NCI-H2227 treated with DMSO at 0.1 percent for 48 hours (cell line): ENCODE measurements at places on chromosomes 13 and 19.

- no peak for DNase-seq
Measured at GRCh38 chr19:45613926-45614725, 12.1 kb upstream of the GPR4 start.

DNA sequence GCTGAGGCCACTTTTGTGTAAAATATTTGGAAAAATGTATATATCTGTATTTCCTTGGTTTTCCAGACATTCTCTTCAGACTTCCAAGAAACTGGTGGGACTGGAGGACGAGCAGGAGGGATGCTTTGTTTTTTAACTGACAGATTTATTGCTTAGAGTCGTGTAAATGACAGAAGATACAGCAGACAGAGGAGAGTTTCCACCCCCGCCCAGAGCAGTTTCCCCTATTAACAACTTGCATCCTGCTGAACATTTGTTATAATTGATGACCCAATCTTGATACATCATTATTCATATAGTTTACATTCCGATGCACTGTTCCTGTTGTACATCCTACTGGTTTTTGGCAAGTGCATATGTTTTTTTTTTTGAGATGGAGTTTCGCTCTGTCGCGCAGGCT is 7.1 kb upstream of the DOCK6 start:
- DNase-seq: no peak

DNA sequence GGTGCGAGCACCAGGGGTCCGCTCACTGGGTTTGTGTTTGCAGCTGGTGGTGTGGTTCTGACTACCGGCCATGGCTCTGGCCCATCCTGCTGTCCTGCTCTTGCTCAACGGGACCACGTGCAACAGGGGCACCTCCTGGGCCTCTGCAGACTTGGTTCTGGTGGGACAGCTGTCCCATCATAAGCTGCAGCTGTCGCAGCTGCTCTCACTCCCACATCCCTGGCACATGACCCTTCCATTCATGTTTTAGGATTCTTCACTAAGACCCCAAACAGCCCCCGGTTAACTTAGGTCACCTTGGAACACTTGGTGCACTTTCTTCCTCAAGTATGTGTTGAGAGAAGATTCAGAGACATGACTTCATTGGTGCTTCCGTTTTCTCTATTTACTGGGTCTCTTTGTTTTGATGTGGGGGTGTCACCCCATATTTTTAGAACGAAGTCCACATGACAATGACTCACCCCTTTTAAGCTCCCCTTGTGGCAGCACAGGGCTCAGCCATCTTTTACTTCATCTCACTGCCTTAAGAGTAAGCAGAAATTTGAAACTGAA is 68.4 kb upstream of the ARHGEF7 start:
- no peak for DNase-seq

DNA sequence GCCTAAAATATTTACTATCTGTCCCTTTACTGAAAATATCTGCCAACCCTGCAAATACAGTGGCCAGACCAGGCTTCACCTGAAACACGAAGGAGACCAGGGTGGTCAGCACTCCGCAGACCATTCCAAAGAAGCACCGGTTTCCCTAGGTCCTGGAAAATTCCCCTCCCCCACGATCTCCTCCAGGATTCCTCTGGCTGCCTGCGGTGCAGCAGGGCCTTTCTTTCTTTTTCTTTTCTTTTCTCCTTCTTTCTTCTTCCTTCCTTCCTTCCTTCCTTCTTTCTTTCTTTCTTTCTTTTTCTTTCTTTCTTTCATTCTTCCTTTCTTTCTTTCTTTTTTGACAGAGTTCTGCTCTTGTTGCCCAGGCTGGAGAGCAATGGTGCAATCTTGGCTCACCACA is 152.7 kb downstream of the USP12 start:
- no peak for DNase-seq

GRCh38 chr19:9086761-9087160 is at the start of gene OR1M1:
OR1M1 (plus strand) TSS chr19:9087061; CDS start chr19:9093245, 6,184 bp downstream.
- DNase-seq: no peak

DNA sequence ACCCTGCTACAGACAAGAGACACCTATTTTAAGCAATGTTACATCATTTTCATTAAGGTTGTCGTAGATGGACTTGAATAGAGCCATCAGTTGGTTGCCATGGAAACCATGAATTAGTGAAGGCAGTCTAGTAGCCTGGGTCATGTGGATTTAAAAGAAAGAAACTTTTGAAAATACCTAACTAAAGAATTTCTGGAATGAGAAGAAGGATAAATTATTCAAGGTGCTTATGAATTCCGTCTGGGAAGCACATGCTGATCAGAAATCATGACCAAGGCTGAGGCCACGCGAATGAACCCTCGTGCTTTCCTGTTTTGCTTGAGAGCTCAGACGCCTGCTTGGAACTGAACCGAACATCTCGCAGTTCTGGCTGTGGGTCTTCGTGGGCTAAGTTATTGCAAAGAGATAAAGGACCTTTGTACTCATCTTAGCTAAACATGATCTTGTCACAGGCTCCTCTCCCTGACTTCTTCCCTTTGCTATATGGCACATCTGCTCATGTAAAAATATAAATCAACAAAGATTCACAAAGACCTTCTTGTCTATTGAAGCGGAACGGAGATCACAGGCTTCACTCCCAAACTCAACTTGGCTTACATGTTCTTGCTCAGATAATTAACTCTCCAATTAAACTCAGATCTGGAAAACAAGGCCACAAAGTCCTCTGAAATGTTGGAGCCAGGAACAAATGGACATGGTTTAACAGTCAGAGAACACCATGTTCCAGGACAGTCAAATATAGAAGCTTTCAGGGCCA is 140.2 kb downstream of the NUFIP1 start:
- no peak for DNase-seq

DNA sequence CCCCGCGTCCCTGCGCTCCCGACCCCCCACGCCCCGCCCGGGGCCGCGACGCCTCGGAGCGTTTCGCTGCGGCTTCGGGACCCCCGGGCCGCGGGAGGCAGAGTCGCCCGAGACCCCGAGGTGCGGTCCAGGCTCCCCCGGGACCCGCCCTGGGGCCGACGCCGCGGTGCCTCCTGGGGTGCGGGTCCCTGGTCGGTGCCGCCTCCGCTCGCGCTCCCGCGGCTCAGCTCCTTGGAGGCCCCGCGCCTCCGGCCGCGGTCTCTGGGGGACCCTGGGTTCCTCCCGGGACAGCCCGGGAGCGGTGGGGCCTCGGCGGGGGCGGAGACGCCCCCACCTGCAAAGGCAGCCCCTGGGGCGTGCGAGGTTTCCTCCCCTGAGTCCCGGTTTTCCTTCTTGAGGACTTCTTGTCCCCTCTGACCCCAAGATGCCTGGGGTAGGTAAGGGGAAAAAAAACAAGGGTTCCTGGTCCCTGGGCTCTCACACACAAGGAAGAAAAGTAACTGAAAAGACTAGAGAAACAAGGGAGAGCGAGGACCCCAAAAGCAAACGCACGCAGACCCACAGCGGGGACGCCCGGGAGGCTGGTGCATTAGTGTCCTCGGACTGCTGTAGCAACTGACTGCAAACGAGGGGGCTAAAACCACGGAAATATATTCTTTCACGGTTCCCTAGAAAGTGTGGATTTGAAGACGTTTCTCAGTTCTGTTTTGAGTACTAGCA is 740 bp downstream of the ZNF555 start:
- DNase-seq: no peak

DNA sequence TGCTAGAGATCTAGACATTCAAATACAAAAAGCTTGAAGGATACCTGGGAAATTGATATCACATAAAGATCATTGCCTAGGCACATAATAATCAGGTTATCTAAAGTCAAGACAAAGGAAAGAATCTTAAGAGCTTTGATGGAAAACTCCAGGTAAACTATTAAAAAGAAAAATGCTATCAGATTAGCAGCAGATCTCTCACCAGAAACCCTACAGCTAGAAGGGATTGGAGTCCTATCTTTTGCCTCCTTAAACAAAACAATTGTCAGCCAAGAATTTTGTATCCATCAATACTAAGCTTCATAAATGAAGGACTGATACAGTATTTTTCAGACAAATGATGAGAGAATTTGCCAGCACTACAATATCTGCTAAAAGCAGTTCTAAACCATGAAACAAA is 682.4 kb upstream of the ATXN8OS start:
- no peak for DNase-seq

DNA sequence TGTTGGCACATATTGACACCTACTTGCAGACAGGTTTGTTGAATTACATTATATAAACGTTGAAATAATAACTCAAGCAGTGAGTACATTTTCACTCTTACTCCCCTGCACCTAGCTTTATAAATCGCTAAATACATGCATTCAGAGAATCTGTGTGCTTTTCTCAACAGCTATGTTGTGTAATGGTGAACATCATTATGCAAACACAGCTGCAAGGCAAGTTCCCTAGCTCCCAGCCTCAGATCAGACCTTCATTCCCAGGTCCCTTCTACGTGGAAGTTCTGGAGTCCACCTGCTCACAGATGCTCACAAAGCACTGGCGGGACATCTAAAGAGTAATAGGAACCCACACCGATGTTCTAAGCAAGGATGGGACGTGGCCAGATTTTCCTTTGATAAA is 86.8 kb upstream of the PEG3 start:
- DNase-seq: no peak
